SW480 (cell line): ENCODE measurements at places on chromosomes 6 and 20.

- no peak for DNase-seq
Measured at GRCh38 chr20:33434434-33434833, 9.1 kb downstream of the SNTA1 start.

- no peak for DNase-seq
Measured at GRCh38 chr6:116649129-116649528, 19.4 kb downstream of the ZUP1 start.

DNA sequence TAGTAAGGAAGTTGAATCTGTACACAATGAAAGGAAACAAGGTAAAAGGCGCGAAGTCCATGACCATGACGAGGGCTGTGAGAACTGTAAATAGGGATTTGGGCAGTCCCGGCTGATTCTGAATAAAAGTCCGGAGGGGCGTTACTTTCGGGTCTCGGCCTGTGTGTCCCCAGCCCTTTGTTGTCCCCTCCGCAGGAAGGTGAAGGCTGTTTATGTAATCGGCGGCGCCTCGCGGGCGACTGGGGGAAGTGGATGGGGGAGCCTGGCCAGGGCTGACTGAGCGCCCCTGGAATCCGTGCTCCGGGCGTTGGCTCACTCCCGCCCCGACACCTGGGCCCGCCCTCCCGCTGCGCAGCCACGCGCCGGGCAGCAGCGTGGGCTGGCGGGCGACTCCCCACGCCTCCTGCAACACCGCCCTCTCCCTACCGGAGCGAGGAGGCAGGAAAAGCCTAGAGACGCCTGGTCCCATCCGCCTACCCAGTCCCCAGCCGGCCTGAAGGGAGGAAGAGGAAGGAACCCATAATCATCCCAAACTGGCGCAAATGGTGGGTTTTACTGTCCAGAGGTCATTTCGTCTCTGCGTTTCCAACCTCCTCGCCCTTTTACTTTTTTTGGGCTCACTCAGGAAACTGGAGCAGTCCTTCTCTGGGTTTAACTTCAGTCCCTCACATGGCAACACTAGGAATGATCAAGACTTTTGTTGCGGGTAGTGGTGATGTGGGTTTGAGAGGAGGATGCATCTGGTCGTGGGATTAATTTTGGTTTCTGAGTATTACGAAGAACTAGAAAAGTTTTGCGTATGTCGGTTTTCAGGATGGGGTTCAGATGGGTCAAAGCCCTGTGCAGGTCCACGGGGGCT is 12.1 kb downstream of the TRIM31 start:
- DNase-seq, result peak; percentile 74

DNA sequence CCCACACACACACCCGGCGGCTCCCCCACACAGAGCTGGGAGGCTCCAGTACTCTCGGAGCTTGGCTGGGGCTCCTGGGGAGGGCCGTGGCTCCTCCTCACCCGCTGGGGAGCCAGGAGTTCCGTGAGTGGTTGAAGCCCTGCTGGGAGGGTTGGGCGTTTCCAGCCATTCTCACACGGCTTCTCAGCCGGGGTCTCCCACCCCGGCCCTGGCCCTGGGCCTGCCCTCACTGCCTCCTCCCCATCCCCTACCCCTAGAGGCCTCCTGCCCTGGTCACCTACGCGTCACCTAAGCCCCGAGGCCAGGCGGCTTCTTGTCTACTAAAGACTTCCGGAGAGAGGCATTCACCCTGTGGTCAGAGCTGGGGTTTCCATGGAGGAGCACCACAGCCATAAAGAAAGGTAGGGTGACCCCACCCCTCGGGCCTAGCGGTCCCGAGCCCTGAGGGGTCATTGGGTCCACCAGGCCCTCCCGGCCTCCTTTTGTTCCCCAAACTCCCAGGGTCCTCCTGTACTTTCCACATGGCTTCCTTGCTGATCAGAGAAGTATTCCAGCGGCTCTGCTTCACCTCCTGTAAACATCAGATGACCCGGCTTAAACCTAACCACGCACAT is 99.3 kb downstream of the TTLL2 start:
- no peak for DNase-seq

DNA sequence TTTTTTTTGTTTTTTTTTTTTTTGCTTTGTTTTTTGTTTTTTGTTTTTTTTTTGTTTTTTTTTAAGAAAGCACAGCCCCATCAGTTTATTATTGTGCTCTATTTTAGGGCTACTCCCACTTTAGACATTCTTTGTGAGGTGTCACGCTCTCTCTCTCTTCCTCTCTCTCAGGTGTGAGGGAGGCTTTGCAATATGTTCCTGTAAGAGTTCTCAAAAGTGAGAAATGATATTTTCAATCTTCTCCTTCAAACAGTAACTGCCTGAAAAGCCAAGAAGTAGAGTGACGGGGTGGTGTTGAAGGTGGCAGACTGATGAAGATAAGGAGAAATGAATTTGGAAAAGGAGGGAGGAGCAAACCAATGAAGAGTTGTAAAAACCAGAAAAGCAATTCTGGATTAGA is 28.3 kb upstream of the HDAC2 start:
- no peak for DNase-seq

DNA sequence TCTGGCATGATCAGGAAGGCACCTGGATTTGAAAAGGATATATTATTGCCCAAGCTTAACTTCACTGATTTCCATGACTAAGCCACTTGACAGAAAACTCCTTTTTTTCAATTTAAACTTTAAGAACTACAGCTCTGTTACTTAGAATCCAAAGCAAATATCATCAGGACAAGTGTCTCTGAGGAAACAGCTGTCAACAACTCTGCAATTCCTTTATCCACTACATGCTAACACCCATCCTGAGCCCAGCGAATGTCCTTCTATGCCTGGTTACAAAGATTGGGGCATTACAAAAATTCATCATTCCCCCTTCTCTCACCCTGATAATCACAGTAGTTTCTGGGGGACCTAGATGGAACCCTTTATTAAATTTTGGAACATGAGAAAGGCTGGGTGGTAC is 136.8 kb downstream of the GMPR start:
- DNase-seq, result no peak

DNA sequence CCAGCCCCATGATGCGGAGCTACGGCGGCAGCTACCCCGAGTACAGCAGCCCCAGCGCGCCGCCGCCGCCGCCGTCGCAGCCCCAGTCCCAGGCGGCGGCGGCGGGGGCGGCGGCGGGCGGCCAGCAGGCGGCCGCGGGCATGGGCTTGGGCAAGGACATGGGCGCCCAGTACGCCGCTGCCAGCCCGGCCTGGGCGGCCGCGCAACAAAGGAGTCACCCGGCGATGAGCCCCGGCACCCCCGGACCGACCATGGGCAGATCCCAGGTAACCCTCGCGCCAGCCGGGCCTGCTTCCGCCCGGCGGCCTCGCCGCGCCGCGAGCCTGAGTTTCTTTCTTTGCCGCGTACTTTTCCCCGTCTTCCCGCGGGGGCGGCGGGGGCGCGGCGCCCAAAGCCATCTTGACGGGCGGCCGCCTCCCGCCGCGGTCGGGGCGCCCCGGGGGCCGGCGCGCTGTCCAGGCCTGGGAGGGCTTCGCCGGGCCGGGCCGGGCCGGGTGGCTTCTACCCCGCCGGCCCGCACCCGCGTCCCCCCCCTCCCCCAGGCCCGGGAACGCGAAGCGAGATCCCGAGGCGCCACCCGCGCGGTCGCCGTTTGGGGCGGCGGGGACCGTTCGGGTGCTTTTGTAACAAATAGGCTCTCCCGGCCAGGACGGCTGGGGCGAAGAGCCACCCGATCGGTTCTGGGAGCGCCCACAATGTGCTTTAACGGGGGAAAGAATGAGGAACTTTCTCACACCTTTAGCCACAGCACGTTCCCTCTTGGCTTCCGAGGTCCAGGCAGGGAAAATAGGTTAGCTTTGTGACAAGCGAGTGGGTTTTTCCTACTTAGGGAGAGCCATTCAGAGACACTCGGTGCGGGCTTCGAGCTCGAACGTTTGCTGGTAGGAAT is 2.3 kb downstream of the ARID1B start:
- peak; percentile 22 for DNase-seq

GRCh38 chr6:159959165-159959975 is 9.5 kb upstream of the IGF2R start:
- DNase-seq, result no peak

DNA sequence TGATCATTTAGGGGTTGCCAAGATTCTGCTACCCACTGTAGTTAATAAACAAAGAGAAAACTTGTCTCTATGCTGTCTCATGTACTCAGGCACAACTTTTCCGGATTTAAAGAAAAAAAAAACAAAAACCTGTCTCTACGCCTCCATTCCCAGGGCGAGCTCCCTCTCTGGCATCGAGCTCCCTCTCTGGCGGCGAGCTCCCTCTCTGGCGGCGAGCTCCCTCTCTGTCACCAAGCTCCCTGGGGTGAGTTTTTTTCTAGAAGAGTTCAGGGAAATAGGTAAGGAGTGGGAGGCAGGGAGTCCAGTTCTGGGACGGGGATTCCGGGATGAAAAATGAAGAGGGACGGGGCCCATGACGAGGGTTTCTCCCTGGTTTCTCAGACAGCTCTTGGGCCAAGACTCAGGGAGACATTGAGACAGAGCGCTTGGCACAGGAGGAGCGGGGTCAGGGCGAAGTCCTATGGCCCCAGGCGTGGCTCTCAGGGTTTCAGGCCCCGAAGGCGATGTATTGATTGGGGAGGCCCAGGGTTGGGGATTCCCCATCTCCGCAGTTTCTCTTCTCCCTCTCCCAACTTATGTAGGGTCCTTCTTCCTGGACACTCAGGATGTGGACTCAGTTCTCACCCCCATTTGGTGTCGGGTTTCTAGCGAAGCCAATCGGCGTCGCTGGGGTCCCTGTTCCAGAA is 16.5 kb upstream of the HLA-A start:
- peak; percentile 25 for DNase-seq

DNA sequence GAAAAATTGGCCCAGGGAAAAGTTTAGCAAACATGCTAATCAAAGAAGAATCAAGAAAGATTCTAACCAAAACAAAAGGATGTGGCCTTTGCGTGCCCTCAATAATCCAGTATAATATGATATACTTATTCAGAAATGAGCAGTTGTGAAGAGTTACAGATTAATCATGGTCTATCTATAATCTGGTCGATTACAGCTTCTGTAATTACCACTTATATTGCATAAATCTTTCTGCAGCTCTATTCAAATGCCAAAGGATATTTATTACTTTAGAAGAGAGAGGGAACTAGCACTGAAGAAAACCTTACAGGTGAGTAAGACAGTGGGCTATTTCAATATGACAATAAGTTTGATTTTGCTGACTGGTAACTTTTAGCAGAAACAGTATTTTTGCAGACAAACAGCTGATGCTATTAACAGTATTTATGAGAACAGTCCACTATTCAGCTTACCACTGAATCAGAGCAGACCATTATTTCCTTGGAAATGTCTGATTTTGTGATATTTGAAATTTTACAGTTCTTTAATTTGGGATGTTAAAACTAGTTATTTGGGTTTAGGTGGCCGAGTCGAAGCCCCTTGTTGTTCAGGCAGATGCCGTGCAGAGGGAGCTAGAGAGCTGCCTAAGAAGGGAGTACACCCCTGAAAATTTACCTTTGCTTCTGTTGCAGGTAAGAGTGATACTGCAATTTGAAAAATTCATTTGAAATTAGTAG is 92.2 kb downstream of the CEP57L1 start:
- DNase-seq, result peak; percentile 34

- DNase-seq, result peak; percentile 73
Measured at GRCh38 chr6:133916650-133917151, 27.8 kb downstream of the TCF21 start.

DNA sequence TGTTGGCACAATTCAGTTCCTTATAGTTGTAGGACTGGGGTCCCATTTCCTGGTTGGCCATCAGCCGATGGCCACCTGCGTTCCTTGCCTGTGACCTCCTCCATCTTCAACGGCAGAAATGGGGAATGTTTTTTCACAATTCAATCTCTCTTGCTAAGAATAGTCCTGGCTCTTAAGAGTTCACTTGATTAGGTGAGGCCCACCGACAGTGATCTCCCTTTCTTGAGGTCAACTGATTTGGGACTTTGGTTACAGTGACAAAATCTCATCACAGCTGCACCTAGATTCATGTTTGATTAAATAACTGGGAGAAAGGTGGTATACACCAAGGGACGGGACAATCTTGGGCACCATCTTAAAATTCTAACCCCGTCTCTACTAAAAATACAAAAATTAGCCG is 139.1 kb upstream of the DTNBP1 start:
- DNase-seq, result no peak

GRCh38 chr20:41182296-41183212 is 45.2 kb downstream of the PLCG1 start:
- peak; percentile 18 for DNase-seq

DNA sequence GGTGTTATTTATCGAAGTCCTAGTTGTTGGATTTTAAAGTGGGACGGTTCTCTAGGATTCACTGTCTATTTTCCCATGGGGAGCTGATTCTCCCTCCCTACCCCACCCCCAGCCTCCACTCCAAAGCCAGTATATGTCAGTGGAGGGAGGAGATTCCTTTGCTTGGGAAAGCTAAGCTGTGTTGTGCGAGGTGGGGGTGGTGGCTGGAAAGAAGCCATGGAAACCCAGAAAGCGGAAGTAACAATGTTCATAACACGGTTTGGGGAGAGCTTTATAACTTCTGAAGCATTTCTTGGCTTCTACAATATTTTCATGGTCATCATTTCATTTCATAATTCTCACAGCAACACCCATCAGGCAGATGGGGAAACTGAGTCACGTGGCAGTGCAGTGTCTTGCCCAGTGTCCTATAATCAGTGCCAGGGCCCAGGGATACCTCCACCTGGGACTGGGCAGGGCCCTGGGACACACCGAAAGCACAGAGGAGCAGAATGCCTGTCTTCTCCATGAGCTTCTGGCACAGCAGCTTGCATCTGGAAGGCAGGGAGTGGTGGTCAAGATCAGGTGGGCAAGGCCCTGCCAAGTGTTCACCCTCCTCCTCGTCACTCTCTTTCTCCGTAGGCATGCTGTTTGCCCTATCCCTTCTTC is 4.5 kb downstream of the SUN5 start:
- no peak for DNase-seq

DNA sequence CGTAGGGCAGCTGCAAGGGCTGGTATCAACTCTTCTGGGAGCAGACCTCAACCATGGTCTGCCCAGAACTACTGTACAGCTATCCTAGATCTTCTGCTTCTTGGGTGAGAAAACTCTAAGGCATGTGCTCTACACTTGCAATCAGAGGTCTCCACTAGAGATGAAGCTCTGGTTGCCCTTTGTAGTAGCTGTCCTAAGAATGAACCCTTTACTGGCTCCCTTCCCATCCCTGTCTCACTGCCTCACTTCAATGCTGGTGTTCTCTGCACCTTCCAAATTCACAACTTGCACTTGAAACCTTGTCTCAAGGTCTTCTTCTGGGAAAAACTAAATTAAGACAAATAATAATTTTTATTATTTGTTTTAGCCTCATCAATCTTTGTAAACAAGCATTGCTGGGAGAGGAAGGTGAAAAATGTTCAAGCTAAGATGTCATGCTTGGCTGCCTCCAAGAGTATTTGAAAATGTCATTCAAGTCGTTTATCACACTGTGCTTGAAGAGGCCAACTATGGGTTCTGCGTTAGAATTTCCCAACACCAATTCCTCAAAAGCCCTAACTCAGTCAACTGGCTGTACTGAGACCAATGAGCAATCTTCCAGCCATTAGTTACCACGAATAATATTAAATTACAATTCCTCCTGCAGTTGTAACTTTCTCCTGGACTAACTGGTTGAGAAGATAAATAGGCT is 255.7 kb upstream of the PRND start:
- no peak for DNase-seq

GRCh38 chr6:90739339-90739738 is 152.5 kb upstream of the MAP3K7 start:
- no peak for DNase-seq

- peak; percentile 51 for DNase-seq
Measured at GRCh38 chr6:119148098-119148824, 69.8 kb upstream of the FAM184A start.
